ENCODE measurements at places on chromosomes 3 and 15.

DNA sequence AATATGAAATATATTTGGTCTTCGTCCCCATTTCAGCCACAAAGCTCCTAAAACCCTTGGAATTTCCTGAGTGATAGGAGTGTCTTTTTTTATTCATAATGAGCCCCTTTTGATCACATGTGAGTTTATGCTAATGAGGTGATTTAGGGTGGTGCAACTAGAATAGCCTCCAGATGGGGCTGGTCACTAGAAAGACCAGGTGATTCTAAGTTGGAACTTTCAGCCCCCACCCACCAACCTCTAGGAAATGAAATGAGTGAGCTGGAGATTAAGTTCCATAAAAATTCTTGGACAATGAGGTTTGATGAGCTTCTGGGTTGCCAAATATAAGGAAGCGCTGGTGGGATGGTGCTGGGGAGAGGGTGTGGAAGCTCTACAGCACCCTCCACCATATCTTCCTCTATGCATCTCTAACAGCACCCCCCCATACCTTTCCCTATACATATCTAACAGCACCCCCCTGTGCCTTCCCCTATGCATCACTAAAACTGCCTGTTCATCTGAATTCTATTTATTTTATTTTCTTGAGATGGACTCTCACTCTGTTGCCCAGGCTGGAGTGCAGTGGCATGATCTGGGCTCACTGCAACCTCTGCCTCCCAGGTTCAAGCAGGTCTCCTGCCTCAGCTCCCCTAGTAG is 2.1 kb upstream of the SMCO1 start:
- DNase-seq, result no peak

- DNase-seq, result no peak
Measured at GRCh38 chr15:72907733-72908132, 124.2 kb upstream of the ADPGK start.

- no peak for DNase-seq
Measured at GRCh38 chr3:171321559-171322360, 138.4 kb downstream of the TNIK start.

- no peak for DNase-seq
Measured at GRCh38 chr3:194265996-194266964, 84.8 kb downstream of the CPN2 start.

- no peak for DNase-seq
Measured at GRCh38 chr3:132284781-132285619, 32.2 kb upstream of the ACP3 start.
